ENCODE measurements at places on chromosomes 4 and X.

DNA sequence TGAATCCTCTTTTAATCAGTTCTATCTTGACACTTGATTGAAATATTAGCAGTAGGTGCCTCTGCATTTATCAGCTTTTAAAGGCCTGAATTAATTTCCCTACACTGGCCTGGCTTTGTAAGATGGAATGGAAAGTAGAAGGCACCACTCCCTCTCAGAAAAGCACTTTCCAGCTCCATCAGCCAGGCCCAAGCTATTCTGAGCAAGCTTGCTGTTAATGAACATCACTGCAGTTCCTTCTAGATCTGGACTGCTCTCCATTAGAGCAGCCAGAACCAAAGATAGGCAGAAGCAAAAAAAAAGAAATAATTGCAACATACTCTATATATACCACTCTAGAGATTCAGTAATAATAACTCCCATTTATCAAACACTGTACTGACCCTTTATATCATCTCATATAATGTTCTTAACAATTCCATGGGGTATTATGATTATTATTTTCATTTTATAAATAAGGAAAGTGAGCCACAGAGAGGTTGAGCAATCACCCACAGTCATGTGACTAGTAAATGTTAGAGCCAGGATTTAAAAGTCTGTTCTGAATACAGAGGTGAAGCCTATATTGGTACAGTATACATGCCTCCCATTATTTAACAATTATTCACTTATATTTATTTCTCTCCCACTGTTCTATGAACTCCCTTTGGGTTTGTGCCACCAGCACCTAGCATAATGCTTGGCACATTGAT is 39.4 kb upstream of the GPC3 start:
- no peak for DNase-seq

DNA sequence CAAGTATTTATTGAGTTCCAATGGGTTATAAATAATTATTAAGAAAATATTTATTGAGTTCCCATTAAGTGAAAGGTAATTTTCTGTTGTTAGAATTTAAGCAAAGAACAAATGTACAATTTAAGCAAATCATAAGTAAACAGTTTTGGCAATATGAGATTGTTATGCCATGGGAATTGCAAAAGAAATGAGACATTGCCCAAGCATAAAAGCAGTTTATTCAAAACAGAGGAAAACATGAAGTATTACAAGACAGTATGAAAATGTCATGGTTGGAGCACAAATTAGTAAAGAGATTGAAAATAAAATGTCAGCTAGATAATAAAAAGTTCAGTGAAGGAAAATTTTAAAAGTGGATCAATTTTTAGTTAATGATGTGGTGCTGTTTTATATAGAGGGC is 706.1 kb upstream of the EPHA5 start:
- DNase-seq = no peak

DNA sequence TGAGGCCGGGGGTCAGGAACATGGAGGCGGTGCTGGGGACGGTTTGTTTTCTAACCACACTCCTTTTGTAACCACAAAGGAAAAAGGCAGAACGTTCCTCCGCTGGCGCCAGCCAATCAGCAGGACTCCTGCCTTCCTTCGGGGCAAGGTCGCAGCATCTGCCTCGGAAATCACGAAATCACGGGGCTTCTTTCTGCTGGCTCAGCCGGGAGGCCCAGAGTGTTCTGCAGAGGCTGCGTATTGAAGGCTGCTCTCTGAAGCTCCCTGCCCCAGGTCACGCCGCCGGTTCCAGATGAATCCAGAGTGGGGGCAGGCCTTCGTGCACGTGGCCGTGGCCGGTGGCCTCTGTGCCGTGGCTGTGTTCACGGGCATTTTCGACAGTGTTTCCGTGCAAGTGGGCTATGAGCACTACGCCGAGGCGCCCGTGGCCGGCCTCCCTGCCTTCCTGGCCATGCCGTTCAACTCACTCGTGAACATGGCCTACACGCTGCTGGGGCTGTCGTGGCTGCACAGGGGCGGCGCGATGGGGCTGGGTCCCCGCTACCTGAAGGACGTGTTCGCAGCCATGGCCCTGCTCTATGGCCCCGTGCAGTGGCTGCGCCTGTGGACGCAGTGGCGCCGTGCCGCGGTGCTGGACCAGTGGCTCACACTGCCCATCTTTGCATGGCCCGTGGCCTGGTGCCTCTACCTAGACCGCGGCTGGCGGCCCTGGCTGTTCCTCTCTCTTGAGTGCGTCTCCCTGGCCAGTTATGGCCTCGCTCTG is 9.4 kb downstream of the TMEM187 start:
- no peak for DNase-seq

DNA sequence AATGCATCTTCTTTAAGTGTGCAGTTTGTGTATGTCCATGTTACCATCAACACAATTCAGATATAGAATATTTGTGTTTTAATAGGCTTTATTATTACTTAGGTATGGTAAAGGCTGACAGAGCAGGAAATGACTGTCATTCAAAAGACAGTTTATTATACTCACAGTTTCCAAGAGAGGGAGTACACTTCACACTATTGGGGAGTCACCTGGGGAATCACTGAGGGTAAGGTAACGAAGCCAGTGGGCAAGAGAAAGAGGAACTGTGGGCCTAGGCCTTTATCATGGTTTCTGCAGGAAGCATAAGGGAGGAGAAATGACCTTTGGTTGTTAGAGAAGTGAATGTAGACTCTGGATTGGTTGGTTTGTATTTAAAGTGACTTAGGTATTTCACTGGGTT is 235.1 kb upstream of the HCCS start:
- no peak for DNase-seq

DNA sequence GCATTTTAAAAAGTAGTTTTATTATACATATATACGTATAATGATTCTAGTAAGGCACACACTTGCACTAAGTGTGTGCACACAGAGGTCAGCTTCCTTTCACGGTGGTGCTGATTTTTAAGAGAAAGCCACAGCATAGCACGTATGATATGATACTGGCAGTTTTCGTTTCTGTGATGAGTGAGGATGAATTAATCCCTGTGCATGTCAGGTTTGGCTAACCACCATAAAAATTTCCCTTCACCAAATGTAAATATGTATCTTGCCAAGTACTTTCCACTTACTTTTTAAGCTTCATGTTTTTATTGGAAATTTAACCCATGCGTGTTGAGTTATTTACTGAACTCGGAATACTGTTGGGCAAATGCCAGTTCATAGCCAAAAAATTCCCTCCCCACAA is 84.6 kb downstream of the SYNPO2 start:
- no peak for DNase-seq

- DNase-seq = no peak
These were observed 87.3 kb downstream of the GPR143 start for GRCh38 chrX:9678215-9678965.

- DNase-seq = no peak
These were observed 68.1 kb upstream of the FTHL17 start for GRCh38 chrX:31139961-31140360.

DNA sequence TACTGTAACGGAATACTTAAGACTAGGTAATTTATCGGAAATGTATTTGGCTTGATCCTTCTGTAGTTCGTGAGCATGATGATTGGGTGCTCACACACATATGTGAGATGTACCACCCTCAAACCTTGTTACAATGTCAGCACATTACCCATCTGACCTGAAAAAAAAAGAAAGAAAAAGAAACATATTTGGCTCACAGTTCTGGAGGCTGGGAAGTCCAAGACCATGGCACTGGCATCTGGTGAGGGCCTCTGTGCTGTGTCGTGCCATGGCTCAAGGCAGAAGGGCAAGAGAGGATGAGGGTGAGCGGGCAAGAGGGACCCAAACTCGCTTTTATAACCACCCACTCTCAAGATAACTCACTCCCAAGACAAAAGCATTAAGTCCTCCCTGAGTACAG is 7.0 kb upstream of the CLDN24 start:
- no peak for DNase-seq

- no peak for DNase-seq
These were observed 215.5 kb downstream of the PDGFC start for GRCh38 chr4:156756118-156756517.

DNA sequence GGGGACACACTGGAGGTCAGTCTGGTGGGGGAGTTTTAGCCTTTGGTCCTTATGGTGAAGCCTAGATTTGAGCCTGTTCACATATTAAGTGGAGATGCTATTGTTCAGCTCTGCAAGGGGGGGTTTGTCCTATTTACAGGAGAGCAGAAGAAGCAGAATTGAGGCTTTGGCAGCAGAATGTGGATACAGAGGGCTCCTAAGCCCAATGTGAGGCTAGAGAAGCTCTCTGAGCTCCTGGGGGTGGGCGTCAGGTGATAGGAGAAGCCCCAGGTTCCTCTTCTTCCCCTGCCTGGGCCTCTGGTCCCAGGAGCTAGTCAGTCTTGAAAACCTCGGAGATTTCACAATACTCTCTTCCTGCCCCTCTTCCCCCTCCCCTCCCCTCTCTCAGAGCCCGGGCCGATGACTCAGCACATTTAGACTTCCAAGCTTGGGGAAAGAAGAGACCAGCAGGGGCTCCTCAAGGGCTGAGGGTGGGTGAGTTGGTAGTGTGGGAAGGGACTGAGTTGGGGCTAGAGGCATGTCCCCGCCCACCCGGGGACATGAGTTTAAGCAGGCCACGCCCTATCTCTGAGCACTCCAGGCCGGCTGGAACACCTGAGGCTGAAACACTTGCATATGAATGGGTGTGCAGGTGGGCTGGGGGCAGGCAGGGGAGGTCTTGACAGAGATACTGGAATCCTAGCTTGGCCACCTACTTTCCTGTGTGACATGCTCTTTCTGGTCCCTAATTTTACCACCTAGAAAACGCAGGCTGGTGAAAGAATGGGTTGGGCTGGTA is 3.4 kb downstream of the TFE3 start:
- no peak for DNase-seq

- DNase-seq = no peak
These were observed 60.8 kb upstream of the DIPK2B start for GRCh38 chrX:45261471-45261870.

DNA sequence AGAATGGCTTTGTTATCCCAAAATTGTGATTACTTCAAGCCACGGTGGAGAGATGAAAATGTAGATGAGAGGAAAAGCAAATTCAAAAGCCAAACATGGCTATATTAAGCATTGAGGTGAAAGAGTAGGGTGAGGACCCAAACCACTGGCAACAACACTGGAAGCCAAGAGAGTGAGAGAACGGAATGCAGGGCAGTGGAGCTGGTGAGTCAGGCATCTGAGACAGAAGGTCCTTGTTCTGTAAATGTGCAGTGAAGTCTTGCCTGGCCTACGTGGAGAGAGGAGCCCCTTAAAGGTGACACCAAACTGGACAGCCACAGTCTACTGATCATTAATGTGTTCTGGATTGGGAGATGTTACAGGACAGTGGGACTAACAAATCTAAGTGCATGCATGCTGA is 22.8 kb upstream of the SEC24B start:
- DNase-seq = no peak

Measured in cortex of kidney (tissue), 1 donor.